ENCODE measurements at places on chromosomes 3 and 15. TPM values are rescaled to one million over a fixed set of nuclear protein-coding genes. Genes with fewer than 3 reads are reported as not detected.

DNA sequence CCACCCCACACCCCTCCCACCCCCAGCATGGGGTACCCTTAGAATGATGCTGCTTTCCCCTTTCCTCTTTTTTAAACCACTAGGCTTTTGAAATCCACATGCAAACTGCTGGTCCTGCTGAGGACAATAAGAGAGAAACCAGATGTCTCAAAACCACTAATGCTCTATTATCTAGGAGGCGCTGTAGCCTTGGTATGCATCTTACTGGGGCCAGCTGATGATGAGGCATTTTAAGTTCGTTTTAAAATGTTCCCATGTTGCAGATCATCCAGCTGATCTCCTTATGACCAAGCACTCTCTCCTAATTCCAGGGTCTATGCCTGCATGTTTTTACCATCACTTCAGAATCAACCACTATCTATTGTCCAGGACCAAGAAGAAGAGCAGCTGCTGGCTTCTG is 1.3 kb downstream of the NME9 start:
- DNase-seq, result peak; percentile 51

DNA sequence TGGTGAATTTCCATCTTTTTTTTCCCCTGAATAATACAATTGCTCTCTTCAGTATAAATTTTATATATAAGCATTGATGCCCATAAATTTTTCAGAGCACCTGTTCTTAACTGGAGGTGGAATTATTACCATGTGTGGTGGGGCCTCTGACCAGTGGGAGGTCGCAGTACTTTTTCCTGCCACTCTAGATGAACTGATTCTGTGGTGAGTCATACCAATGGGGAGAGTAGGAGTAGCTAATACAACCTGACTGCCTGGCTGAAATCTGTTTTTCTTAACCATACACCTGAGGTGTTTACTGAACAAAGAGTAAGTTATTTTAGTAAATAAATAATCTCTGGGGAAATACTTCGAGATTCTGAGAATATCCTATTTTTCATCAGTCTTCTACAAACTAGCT is 67.2 kb downstream of the UNC13C start:
- no peak for DNase-seq

- no peak for DNase-seq
Observed at GRCh38 chr3:8442993-8443650, 58.5 kb upstream of the LMCD1 start.

DNA sequence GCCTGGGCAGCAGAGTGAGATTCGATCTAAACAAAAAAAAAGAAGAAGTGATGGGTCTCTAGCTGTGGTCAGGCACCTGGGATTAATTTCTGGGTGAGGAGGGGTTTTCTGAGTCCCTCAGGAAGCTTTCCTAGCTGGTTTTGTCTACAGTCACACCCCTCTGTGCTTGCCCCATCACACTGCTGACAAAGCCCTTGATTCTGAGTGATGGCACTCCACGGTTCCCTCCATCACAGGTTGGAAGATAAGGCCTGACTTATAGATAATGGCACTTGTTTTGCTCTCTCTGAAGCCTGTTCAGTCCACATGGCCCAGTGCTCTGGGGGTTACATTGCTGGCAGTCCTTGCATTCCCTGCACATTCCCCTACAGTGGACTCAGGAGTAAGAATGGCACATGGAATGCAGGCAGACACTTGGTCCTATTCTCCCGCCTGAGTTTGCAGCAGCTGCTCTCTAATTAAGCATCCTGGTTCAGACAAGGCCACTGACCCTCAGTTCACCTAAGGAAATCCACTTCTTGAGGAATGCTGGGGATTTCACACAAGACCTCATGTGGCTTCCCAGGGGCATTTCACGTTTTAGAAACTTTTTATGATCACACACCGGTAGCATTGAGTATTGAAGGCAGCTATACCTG is 81.0 kb upstream of the NMNAT3 start:
- peak; percentile 51 for DNase-seq

CLDN18 gene
- total RNA-seq, result not detected

DLL4 gene
- 0.31 TPM for total RNA-seq

FETUB gene
- not detected for total RNA-seq
